ENCODE measurements at places on chromosomes 2 and 18. TPM values are rescaled to one million over a fixed set of nuclear protein-coding genes. Genes with fewer than 3 reads are reported as not detected.

RNF152 gene
- 0.85 TPM for total RNA-seq

C18orf54 gene
- total RNA-seq = 3.5 TPM

OR6B3 gene
- not detected for total RNA-seq

PAX3 gene
- total RNA-seq = 0.05 TPM

CHRNA1 gene
- 2.2 TPM for total RNA-seq

POTEC gene
- total RNA-seq = not detected

HYCC2 gene
- total RNA-seq = 8.9 TPM

HOXD8 gene
- 1.5 TPM for total RNA-seq

SLC8A1 gene
- 20.4 TPM for total RNA-seq

TTR gene
- total RNA-seq = 1.5 TPM
